AG04450 (cell line): ENCODE measurements at places on chromosomes 3 and 15.

GRCh38 chr3:171169866-171170265, 143.3 kb upstream of the SLC2A2 start:
- DNase-seq: no peak

- no peak for DNase-seq
Measured at GRCh38 chr15:101481917-101482525, 7.5 kb downstream of the PCSK6 start.

GRCh38 chr3:139430493-139430892, 41.0 kb upstream of the COPB2 start:
- no peak for DNase-seq

DNA sequence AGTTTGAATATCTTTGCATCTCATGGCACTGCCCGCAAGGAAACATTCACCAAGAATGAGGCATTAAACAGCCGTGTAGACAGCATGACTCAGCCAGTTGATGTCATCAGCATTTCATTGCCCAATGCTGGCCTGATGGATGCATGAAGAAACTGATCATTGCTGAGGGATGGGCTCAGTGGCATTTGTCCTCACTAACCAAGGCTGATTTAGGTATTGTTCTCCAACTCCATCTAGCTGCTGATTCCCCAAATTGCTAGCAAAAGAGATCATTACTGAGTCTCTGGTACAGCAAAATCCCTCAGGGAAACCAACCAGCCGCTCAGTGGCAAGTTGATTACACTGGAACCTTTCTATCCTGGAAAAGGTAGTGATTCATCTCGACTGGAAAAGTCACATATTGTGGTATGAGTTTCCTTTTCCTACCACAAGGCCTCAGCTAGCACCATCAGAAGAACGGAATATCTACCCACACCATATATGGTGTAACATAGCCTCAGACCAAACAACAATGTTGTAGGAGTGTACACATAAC, 186.5 kb upstream of the GAP43 start:
- peak; percentile 66 for DNase-seq

DNA sequence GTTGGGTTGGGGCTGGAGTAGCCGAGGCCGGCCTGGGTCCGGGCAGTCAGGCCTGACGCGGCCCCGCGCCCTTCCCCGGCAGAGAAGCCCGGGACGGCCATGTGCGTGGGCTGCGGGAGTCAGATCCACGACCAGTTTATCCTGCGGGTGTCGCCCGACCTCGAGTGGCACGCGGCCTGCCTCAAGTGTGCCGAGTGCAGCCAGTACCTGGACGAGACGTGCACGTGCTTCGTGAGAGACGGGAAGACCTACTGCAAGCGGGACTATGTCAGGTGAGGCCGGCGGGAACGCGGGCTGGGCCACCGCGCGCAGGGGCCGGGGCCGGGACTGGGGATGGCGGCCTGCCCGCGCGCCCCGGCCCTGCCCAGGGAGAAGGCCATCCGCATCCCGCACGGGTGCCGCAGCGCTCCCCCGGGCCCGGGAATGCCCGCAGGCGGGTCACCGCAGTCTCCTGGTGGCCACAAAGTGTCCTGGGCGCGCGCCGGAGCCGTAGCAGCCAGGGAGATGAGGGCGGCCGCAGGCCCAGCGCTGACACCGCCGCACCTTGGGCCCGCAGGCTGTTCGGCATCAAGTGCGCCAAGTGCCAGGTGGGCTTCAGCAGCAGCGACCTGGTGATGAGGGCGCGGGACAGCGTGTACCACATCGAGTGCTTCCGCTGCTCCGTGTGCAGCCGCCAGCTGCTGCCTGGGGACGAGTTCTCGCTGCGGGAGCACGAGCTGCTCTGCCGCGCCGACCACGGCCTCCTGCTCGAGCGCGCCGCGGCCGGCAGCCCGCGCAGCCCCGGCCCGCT, 1.3 kb downstream of the ISL2 start:
- DNase-seq: no peak

GRCh38 chr3:36993326-36994283, at the start of gene MLH1:
MLH1 (plus strand) TSS chr3:36993518; CDS start chr3:36993548, 30 bp downstream.
- peak; percentile 100 for DNase-seq

- no peak for DNase-seq
Measured at GRCh38 chr3:142120707-142121106, 28.6 kb downstream of the TFDP2 start.

DNA sequence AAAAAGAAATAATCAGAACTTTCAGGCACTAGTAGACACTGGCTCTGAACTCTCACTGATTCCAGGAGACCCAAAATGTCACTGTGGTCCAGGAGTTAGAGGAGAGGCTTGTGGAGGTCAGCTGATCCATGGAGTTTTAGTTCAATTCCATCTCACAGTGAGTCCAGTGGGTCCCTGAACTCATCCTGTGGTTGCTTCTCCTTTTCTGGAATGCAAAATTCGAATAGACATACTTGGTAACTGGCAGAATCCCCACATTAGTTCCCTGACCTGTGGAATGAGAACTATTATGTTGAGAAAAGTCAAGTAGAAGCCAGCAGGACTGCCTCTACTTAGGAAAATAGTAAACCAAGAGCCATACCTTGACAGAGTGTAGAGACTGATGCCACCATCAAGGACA, 87.3 kb upstream of the OXTR start:
- peak; percentile 42 for DNase-seq

- DNase-seq: no peak
Measured at GRCh38 chr3:53708001-53708621, 138.1 kb downstream of the CHDH start.

DNA sequence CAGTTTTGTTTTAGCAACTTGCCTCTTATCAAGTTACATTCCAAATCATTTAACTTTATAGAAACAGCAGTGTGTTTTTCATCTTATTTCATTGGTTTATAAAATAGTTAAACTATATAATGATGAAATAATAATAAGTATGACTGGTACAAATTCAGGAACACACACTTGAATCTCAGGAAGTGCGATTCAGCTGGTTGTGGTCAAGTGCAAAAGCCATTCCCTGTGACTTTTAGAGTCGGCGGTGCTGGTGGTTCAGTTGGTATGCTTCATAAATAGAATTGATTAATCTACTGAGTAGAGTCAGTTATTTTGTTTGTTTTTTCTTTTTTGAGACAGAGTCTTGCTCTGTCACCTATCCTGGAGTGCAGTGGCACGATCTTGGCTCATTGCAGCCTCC, 22.7 kb downstream of the SACM1L start:
- DNase-seq: no peak

- DNase-seq: no peak
Measured at GRCh38 chr3:88678747-88679146, 428.7 kb upstream of the EPHA3 start.

- no peak for DNase-seq
Measured at GRCh38 chr15:23910030-23910429, 222.9 kb upstream of the NDN start.

DNA sequence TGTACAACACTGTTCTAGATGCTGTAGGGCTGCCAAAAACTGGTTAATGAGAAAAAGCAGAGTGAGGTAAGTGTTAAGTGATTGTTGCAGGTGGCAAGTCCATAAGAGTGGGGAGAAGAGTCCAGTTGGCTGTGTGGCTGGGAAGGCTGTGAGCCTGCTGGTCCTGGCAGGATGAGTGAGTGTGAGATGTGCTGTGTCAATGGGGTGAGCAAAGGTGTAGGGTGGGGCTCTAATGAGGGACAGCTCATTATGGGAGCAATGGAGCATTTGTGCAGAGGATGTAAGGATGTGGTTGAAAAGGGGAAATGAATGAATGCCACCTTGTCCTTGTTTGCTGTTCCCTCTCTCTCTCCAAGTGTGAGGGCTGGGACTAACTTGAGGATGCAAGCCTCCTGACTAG, 145.3 kb upstream of the ROPN1 start:
- no peak for DNase-seq

DNA sequence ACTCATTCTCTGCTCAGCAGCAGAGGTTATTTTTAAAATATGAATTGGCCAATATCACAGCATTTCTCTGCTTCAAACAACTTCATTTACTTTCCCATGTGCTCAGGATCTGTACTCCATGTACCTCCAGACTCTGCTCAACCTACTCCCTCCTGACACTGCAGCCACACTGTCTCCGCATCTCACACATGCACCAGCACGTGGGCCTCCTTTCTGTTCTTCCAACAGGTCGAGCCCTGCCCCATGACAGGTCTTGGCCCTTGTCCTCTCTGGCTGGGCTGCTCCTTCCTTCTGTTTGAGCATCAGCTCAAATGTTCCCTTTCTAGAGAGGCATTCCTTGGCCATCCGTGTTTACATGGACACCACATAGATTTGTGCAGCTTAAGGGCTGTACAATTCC, 195.7 kb downstream of the EBLN2 start:
- DNase-seq: no peak

DNA sequence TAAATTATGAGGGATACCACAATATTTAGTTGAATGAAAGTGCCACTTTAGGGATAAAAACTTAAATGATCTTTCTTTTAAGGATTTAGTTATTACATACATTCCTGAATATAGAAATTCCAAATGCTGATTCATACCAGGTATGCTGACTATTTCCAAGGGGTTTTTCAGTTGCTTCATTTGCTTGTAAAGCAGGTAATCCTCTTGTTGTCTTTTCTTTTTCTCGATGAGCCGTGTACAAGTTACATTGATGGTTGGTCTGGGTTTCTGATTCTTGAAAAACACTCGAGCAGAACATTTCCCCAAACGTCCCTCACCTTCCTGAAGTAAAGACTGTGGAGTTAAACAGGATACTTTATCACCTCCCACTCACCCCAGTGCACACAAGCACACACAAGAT, 21.7 kb downstream of the RARRES1 start:
- no peak for DNase-seq

DNA sequence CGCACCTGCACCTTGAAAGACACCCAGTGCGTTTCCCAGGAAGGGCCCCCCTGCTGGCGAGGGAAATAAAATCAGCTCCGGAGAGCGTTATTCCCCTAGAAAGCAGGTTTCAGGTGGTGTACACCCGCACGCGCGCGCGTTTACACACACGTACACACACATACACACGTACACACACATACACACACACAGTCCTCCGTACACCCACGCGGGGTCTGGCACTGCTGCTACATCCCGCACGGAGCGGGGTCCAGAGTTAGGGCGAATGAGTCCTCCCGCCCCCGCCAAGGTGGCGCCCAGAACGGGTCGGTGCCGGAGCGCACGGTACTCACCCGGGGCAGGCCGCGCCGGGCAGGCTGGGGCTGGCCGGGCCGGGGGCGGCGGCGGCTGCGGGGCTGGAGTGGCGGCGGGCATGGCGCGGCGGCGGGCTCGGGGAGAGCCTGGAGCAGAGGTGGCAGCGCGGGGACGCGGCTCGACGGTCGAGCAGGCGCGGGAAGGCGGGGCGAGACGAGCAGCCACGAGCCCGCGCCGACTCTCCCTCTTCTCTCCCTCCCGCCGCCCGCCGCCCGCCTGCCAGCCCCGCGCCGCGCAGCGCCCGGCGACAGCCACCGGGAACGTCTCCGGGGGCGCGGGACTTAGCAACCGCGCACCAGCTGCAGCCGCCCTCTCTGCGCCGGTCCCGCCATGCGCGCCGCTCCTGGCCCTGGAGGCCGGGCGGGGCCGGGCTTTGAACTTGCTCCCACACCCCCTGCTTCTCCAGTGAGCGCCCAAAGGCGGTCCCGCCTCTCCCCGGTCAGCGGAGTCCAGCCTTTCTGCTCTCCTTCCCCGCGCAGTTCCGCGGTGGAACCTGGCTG, at the start of gene DCLK3:
Gene DCLK3 (minus strand): TSS at position 704 of the 854 bp plus-strand sequence. CDS start 290 bp downstream, at position 414.
- no peak for DNase-seq

DNA sequence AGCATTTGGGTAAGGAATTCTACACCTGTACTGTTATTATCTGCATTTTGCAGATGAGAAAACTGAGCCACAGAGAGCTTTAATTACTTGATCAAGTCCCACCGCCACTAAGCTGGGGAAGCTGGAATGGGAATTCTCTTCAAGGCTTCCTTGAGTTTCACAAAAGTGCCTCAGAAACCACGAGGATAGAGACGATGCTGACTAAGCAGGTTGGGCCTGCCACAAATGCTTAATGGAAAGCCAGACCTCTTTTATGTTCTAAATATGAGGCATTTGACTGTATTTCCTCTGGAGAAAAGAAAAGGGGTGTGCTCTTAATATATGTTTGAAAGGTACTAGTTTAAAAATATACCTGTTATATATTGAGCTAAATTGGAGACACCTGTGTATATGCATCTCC, 34.7 kb downstream of the ADAMTS9 start:
- no peak for DNase-seq

- DNase-seq: no peak
Measured at GRCh38 chr3:14237457-14237856, 58.8 kb downstream of the LSM3 start.
